Stimulated activated CD8-positive, alpha-beta memory T cell treated with anti-CD3 and anti-CD28 coated beads, Interleukin-4, amount 100 ng/mL, for 1 hour (primary cell): ENCODE measurements at places on chromosomes 5 and 9.

- DNase-seq = no peak
Observed at GRCh38 chr5:149745-150485, 41.4 kb upstream of the LRRC14B start.

GRCh38 chr9:95635986-95636671 is 119.4 kb upstream of the PTCH1 start:
- no peak for DNase-seq

GRCh38 chr5:66440202-66440680 is 156.0 kb upstream of the MAST4 start:
- DNase-seq = no peak

DNA sequence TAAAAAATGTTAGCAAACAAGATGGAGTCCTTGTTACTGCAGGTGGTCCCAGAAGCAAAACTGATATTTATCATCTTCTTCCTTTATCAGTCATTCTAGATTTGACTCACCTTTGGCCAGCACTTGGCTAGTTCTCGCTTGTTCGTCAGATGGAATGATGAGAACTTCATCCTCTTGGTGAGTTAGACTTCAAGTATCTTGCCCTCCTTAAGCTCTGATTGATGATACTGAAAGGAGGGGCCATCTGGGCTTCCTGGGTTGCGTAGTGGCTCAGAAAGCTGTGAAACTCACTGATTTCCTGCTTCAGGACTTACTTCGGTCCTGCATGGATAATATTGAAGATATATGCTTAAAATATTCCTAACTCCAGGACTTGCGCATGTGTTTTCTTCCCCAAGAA is 1248.2 kb upstream of the CDH9 start:
- DNase-seq = no peak

GRCh38 chr9:78294290-78295176 is 2.4 kb upstream of the PSAT1 start:
- DNase-seq = no peak

DNA sequence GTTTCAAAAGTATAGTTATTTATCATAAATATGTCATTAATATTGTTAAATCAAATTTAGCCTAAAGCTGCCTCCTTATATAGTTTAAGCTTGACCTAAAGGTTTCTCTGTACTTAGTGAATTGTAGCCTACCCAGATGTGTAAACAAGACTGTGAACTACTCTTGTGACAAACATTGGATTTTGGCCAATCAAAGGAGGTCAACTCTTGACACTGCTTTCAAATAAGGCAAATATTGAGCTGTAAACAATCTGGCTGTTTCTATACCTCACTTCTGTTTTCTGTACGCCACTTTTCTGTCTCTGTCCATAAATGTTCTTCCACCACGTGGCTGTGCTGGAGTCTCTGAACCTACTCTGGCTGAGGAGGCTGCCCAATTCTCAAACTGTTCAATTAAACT is 51.2 kb downstream of the FXN start:
- DNase-seq = no peak

DNA sequence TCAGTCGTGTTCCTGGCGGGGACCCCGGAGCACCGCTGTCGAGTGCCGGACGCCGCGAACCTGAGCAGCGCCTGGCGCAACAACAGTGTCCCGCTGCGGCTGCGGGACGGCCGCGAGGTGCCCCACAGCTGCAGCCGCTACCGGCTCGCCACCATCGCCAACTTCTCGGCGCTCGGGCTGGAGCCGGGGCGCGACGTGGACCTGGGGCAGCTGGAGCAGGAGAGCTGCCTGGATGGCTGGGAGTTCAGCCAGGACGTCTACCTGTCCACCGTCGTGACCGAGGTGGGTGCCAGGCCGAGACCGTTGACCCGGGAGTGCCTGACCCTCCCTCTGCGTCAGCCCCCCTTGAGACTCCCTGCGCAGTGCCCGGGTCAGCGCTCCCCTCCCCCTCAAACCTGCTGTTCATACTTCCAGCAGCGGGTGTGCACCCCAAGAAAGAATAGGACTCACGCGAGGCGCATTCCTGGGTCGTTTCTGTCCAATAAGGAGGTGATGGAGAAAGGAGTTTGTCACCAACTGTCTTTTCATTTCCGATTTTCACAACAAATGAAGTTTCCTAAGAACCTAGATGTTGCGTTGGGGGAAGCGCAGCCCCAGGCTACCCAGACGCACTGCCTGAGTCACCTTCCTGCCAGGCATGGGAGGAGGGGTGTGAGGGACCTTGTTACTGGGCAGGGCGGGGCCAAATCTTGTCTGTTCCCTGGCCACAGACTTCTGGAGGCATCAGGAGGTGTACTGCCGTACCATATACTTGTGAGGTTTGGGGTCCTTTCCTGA is 722 bp downstream of the SLC22A4 start:
- peak; percentile 31 for DNase-seq

- no peak for DNase-seq
Observed at GRCh38 chr5:41279040-41279439, 65.7 kb upstream of the C6 start.

DNA sequence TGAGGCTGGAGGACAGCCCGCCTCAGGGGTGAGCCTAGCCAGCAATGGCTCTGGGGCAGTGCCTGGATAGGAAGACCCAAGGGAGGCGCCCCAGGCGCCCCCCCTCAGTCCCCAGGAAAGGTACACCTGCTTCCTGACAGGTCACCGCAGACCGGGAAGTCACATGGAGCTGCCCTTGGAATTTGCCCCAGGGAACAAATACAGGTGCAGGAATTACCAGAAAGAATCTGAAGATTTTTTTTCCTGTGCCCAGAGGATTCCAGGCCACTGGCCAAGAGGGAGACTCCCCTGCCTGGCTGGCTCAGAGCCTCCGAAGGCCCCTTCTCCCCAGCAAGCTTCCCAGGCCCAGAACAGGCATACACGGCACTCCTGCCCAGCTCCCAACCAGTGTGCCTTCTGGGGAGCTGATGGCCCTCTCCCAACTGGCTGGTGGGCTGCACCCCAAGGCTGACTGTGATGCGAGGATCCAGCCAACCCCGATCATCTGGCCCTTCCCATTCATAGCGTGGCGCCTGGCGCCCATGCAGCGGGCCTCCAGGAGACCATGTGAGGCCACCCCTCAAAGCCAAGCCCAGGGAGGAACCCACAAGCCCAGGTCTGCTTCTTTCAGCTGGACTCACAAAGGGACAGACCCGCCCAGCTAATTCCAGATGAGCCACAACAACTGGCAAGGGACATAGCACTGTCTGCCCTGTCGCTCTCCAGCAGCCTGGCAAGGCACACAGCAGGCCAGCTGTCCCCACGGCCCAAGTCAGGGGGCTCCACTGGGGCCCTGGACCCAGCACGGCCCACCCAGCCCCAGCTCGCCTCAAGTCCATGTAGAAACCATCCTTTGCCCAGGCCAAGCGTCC is 2.3 kb downstream of the TPRN start:
- DNase-seq = no peak

- no peak for DNase-seq
Observed at GRCh38 chr9:93379051-93379450, 72.4 kb upstream of the FAM120A start.

GRCh38 chr9:95343725-95344287 is 26.3 kb upstream of the FANCC start:
- DNase-seq = no peak

DNA sequence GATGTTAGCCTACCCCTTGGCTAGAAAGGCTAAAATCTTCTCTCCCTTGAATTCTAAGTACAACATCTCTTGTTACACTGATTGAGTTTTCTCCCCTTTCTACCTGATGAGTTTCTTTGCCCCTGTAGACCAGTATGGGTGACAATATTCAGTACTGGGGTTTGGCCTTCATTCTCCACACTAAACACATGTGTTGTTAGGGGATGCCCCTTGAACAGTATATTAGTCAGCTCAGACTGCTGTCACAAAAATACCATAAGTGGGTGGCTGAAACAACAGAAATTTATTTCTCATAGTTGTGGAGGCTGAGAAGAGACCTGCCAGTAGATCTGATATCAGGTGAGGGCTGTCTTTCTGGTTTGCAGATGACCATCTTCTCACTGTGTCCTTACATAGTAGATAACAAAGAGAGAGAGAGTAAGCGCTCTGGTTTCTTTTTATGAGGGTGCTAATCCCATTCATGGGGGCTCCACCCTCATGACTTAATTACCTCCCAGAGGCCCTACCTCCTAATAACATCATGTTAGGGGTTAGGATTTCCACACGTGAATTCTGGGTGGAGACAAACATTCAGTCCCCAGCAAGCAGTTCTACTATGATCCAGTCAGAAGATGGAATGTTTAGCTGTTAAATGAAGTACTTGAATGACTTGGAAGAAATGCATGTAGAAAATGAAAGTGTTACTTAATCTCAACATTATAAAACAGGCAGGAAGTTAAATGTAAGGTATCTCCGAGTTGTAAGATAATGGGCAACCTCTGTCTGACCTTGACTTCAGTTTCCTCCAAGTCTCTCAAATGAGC is 17.5 kb downstream of the VLDLR start:
- no peak for DNase-seq

DNA sequence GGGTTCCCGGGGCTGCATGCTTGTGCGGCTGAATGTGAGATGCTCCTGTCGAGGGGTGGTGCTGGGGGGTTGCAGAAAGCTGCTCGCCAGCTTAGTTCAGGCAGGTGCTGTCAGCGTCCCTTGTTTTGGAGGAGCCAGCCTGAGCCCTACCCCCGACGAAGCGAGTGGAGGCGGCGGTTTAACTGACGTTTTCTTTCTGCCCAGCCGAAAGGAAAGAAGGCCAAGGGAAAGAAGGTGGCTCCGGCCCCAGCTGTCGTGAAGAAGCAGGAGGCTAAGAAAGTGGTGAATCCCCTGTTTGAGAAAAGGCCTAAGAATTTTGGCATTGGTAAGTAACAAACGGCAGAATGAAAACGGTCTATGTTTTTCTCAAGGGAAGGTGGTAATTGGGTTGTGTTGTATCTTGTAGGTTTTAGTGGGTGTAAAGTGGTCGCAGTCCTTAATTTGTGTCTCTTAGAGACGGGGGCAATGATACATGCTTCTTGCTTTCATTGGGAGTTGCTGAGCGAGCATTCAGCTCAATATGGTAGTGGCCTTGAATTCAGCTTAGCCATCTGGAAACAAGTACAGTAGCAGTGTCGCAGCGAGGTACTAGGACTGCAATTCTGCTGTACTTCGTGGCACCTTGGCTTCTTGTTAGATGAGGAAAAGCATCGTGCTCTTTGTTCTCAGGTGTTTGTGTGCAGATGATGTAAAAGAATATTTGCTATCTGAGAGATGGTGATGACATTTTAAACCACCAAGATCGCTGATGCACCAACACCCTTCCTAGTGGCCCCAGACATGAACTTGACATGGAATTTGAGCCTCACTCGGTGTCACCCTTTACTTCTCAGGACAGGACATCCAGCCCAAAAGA is 928 bp downstream of the RPL7A start:
- no peak for DNase-seq

GRCh38 chr5:128376577-128376976 is 161.5 kb downstream of the FBN2 start:
- no peak for DNase-seq

DNA sequence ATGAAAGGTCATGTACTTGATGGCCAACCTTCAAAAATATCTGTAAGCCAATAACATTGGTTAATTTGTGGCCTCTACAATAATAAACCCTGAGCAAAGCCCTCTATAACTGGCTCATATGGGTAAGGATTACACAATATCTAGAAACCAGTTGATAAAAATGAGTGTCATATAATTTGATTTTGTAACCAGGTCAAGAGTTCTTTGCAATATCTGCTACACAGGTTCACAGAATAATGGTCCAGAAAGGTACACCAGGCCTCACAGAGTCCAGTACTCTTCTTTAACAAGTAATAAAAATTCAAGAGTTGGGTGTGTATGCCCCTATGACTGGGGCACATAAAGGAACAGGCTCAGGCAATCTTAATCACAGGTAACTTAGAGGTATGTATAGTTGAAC is 95.3 kb downstream of the AUH start:
- DNase-seq = no peak

DNA sequence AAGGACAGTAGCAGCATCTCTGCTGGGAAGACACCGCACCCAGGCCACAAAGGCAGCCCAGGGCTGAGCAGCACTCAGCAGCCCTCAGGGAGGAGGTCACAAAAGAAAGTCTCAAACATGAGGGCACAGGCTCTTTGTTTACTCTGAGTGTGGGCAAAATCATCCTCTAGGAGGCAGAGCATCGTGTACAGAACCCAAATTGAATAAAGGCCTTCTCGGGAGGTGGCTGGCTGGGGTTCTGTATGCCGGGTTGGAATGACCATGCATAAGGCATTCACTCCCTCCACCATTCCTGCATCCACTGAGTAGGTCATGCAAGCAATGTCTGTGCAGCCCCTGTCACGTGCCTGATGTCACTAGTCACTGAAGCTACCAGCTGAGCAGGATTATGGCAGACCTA is 412.8 kb downstream of the SPOCK1 start:
- no peak for DNase-seq

DNA sequence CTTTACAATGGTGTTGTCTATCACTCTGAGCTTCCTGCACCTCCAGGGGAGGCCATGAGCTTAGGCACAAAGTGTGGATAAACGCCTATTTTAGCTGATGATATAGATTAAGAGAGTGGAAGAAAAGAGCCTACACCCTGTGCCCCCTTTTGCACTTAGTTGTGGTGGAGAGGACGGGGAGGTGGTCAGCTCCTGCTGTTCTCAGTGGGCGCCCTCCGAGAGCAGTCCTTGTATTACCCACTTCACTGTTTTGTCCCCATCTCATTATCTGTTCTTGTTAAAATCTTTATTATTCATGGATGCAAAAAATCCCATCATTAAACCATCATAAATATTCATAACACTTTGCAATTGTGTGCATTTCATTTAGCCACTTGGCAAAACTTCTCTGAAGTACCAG is 303.3 kb downstream of the EFNA5 start:
- DNase-seq = no peak

DNA sequence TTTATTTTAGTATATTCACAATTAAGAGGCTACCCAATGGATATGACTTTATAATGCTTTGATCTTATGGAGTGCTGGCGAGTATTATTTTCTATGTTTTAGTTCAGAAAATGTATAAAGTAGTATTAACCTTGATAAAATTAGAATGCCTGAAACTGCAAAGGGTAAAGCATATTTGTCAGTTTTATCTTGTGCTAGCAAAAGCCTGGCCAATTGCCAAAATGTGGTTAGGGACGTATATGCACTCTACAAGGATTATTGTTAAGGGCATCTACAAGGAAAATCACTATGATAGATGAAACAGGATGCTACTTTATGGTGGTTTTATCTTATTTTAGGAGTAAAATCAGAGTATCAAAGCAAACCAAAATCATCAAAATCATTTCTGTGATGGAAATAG is 281.7 kb downstream of the CCDC171 start:
- no peak for DNase-seq

GRCh38 chr9:124555043-124555442 is 47.8 kb upstream of the NR5A1 start:
- no peak for DNase-seq

DNA sequence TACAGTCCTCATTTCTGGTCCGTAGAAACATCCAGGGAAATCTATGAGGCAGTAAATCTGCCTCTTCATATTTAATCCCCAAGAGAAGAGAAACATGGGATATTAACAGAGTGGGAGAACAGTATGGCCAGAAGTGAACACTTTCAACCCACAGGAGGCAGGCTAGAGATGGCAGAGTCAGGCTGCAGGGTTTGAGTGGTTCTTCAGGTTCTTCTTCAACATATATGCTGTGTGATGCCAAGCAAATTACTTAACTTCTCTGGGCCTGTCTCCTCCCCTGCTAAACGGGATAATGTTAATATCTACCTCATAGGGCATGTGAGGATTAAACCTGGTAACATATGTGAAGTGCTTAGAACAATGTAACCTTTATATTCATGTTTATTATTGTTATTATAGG is 321.8 kb downstream of the PSAT1 start:
- DNase-seq = no peak
